ENCODE measurements at places on chromosomes 5 and 9.

DNA sequence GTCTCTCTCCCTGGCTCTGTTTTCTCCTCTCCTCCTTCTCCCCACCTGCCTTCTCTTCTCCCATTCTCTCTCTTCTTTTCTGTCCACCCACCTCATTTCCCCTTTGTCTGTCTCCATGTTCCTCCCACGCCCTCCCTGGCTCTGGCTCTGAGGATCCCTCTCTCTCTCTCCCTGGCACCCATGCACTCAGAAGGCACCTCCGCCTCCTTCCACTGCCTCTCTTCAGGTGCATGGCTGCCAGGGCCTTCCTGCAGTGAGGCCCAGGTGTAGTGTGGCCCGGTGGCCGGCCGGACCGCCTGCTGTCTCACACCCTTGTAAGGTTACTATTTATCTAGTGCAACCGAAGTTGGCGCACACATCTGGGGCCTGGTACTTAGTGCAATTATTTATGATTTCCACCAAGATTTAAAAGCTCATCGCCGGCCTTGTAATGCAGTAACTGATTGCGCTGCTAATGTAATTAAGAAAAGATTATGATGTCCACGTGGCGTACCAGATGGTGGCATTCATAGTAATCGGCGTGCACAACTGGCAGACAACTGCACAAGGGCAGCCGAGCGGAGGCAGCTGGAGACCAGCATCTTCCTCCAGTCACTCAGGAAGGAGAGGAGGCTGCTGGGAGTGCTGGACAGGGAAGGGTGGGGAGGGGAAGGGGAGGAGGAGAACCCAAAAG lies 50.4 kb upstream of the MVB12B start:
- DNase-seq = no peak

DNA sequence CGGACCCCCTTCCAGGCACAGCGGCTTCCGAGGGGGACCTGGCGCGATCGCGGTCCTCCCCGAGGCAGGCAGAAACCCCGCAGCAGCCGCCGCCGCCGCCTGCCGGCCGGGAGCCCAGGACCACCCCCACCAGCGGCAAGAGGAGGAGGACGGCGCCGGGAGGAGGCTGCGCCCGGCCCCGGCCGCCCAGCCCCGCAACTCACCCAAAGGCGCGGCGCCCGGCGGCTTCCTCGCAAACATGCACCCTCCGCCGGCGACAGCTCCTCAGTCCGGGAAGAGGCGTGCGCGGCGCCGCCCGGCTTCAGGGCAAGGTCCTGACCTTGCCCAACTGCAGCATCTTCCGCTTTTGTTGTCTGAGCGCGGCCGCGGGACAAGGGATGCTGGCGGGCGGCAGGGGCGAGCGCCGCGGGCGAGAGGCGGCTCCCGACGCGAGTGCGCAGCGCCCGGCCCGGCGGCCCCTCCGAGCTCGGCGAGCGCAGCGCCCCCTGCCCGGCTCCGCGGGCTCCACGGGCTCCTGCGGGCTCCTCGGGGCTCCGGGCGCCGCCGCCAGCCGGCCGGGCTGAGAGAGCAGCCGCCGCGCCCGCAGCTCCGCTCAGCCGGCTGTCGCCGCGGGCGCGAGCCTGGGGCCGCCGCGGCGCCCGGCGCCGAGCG lies 507 bp downstream of the CTNND2 start:
- DNase-seq = no peak

GRCh38 chr5:7493081-7493480 lies 97.1 kb downstream of the ADCY2 start:
- DNase-seq = no peak

DNA sequence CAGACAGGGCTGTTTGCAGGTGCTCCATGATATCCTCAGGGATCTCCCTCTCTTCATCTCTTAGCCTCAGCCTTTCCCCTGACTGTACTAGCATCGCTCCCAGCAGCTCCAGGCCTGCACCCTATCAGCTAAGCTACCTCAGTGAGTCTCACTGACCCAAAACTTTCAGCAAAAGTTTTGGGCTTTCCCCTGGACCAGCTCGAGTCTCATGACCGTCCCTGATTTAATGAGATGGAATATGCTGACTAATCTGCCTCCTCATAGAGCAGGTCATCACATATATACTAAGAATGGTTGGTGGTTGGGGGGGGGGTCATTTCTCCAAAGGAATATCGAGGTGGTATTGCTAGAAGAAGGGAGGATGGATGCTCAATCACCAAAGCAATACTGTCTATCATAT lies 151.5 kb downstream of the NR3C1 start:
- DNase-seq = no peak

GRCh38 chr9:117258184-117258866 lies 156.5 kb downstream of the ASTN2 start:
- no peak for DNase-seq

GRCh38 chr9:86168256-86168655 lies 68.9 kb upstream of the GOLM1 start:
- DNase-seq = no peak

DNA sequence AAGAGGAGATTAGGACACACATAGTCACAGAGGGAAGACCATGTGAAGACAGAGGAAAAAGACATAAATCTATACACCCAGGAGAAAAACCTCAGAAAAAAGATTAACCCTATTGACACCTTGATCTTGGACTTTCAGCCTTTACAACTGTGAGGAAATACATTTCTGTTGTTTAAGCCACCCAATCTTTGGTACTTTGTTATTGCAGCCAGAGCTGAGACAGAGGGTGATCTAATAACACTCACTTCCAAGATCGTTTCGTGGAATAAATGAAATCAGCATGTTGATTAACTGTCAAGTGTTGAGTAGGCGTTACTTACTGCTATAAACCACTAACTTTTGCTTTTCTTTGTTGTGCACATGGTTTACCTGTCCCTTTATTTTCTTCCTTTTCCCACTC lies 361.2 kb upstream of the RIOK2 start:
- no peak for DNase-seq

DNA sequence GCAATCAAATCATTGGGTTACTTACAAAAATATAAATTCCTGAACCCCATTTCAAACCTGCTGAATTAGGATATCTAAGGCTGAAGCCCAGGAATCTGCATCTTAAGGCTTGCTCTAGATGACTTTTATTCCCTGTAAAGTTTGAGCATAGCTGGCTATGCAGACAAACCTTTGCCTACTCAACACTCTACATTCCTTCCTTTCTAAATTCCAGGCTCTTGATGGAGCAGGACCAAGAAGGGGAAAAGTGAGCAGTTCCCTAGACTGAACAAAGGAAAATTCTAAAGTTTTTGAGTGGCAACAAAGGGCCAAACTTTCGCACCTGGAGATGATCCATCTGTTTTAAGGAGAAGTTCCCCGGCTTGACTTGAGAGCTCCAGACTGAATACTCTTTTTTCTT lies 9.8 kb upstream of the ADRA1B start:
- no peak for DNase-seq

DNA sequence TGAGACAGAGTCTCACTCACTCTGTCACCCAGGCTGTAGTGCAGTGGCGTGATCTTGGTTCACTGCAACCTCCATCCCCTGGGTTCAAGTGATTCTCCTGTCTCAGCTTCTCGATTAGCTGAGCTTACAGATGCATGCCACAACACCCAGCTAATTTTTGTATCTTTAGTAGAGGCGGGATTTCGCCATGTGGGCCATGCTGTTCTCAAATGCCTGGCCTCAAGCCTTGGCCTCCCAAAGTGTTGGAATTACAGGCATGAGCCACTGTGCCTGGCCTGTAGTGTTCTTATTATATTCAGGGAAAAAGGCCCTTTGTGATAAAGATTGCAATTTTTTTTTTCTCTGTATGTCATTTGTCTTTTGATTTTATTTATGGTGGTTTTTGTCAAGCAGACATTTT lies 24.0 kb upstream of the MCCC2 start:
- no peak for DNase-seq

DNA sequence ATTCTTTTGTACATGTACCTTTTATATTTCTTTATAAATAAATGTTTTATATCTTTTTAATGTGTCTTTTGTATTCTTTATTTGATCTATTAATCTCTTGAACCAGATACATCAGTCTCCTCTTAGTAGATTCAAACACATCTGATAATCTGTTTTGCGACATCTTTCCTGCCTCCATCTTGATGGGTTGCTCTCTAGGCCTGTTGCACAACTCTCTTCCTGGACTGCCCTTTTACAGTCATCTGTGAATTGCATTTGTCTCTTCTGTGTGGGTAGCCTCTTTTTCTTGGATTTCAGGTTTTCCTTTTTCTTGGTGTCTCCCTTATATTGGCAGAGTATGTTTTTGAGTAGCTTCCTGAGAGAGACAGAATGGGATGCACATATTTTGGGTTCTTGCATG lies 6.2 kb downstream of the ZFYVE16 start:
- no peak for DNase-seq

DNA sequence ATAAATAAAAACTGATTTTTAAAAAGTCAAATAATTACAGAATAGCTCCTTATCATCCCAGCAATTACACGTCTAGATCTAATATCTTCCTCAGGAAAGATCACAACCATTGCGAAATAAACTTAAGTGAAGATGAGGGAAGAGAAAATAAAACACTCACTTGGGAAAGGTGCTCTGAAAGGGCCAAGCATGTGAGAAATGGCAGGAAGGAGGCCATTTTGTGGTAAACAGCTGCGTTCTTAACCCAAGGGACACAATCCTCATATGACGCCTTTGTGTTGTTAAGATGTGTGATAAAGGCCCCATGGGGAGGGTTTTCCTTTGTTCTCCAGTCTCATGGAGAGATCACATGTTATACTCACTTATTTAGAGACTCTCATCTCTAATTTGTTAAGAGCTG lies 32.5 kb downstream of the JAKMIP2 start:
- no peak for DNase-seq

DNA sequence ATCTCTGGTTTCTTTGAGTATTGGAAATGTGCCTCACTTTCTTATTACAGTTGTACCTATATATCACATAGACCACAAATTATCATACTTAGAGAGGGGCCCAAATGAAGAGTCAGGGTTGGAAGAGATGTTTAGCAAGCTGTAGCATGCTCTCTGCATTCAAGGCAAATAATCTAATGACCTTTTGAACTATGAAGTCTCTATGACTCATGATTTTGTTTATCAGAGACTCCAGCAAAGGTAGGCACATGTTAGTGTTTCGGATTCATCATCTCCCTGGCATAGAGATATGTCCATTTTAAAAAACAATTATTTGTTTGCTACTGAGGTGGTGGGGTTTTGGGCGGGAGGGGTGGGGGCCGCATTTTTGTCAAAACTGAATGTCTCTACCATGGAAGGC lies 2000.1 kb downstream of the EFNA5 start:
- DNase-seq = no peak

DNA sequence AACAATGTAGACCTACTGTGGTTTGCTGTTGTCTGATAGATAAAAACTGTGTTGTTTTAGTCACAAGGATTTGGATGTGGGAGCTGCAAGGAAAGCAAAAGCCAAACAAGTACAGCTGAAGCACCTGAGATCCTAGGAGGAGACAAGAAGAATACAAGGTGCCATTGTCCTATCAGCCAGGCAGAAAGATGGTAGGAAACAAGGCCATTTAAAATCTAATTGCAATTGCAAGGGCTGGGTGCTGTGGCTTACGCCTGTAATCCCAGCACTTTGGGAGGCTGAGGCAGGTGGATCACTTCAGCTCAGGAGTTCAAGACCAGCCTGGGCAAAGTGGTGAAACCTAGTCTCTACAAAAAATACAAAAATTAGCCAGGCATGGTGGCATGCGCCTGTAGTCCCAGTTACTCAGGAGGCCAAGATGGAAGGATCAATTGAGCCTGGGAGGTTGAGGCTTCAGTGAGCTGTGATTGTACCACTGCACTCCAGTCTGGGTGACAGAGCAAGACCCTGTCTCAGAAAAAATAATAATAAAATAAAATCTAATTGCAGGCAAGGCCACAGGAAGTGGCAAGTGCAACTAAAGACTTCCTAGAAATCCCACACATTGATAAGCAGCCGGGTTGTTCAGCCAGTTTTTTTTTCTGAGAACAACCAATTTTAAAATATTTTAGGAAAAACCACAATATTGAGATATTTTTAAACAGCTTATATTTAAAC lies 22.6 kb downstream of the DOCK8 start:
- no peak for DNase-seq

DNA sequence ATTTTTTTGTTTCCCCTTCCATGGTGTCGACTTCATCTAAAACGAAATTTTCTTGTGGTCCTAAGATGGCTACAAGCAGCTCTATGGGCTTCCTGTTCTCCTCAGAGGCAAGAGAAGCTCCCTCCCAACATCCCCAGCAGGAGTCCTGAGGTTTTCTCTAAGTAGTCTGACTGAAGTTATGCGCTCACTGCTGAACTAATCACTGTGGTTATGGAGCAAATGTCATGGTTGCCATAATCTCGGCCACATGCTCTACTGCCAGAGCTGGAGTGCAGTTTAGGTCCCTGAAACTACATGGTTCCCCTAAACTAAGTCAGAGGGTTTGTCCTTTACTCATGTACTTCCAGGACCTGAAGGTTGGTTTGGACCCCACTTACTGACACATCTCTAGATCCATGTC lies 68.0 kb upstream of the MAMDC2 start:
- no peak for DNase-seq

DNA sequence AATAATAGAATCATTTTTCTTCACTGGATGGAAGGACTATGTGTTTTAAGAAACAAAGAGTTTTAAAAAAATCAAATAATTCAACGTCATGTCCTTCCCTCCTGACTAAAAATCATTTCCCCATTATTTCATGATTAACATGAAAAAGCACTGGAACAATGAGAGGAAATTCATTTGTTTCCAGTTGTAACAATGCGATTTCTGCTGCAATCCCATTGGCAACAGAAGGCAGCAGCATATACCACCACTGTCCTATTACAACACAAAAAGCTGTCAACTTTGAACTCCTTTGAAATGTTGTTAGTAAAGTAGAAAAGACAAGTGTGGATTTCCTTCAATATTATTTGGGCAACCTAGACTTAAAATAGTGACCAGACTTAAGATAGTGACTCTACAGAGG lies 3.1 kb downstream of the C5orf63 start:
- DNase-seq = no peak

DNA sequence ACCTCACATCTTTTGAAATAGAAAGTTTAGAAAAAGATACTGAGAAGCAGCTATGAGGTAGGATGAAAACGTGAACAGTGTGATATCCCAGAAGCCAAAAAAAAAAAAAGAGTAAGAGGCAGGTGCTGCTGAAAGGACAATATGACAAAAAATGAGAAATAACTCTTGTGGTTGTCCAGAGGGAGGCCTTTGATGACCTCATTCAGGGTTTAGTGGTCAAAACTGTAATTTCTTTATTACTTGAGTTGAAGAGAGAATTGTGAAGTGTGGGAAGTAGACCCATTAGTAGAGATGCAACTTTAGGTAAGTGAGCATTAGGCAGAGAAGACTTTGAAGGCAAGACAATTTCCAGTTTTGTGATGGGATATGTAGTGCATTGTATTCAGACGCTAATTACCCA lies 1306.3 kb upstream of the ACO1 start:
- no peak for DNase-seq

GRCh38 chr5:139312075-139312474 lies 18.5 kb downstream of the MATR3 start:
- DNase-seq = no peak

- no peak for DNase-seq
These were observed 298.7 kb upstream of the CDH6 start for GRCh38 chr5:30894811-30895210.

DNA sequence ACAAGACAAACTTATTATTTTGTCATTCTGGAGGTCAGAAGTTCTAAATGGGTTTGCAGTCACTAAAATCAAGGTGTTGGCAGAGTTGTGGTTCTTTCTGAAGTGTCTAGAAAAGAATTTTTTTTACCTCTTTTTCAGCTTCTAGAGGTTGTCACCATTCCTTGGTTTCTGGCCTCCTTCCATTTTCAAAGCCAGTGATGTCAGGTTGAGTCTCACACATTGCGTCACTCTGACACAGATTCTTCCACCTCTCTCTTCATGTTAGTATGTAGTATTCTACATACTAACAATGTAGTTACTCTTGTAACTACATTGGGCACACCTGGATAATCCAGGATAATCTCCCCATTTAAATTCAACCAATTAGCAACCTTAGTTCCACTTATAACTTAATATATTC lies 290.3 kb downstream of the RFX3 start:
- no peak for DNase-seq

All from stimulated activated CD4-positive, alpha-beta T cell treated with anti-CD3 and anti-CD28 coated beads, Interleukin-1b, Interleukin-23, amount 100 ng/mL, for 4 hours (primary cell).